ENCODE measurements at places on chromosomes 7 and 10.

- DNase-seq = peak; percentile 41
These were observed 64.3 kb downstream of the EZH2 start for GRCh38 chr7:148819697-148820360.

- peak; percentile 46 for DNase-seq
These were observed 38.8 kb downstream of the PSAP start for GRCh38 chr10:71812016-71812912.

DNA sequence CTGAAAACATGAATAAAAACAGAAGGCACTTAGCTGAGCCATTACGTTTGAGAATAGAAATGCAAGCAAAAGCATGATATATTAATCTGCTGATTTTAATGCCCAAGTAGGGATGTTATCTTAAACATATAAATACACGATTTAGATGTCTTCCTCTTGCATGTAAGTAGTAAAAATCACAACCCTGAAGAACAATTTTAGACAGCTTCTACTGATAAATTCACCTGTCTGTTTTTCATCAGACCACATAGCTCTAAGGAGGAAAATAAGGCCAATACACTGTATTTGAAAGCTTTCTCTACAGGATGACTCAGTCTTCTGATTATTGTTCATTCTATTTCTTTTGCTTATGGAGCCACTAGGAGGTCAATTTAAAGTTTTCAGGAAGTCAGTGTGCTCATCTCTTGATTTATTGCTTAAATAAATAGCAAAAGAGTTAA is 210.9 kb upstream of the CHRM2 start:
- DNase-seq = peak; percentile 16

- no peak for DNase-seq
These were observed 264.9 kb upstream of the FERD3L start for GRCh38 chr7:19410106-19410505.

- peak; percentile 50 for DNase-seq
These were observed 63.9 kb upstream of the ECHDC3 start for GRCh38 chr10:11678074-11678793.

- DNase-seq = no peak
These were observed 58.3 kb downstream of the MINDY4 start for GRCh38 chr7:30829471-30829870.

DNA sequence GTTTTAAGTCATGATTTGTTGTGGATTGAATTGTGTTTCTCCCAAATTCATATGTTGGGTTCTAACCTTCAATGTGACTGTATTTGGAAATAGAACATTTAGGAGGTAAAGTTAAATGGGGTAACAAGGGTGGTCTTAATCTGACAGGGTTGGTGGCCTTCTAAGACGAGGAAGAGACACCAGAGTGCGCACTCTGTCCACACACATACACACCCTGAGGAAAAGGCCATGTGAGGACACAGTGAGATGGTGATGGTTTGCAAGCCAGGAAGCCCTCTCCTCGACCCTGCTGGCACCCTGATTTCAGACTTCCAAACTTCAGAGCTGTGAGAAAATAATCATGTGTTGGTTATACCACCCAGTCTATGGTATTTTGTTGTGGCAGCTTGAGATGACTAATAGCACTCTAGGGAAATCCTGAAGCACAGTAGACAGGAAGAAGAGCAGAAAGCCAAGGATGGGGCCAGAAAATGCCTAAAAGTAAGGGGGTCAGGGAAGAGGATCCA is 28.0 kb upstream of the SEM1 start:
- DNase-seq = no peak

DNA sequence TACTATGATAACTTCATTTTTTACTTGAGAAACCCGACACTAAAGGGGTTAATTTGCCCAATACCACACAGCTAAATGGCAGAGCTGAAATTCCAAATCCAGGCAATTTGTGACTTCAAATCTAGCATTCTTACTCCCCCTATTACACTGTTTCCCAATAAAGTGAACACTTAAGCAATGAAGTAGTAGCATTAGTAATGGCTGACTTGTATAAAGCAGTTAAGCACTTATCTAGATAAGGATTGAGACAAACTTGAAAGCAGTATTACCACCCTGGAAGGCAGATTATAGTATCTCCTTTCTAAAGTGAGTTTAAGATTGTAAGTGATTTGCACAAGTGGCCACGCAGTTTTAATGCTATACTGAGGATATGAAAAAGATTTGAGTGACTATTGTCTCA is 39.3 kb downstream of the WASL start:
- DNase-seq = peak; percentile 74

DNA sequence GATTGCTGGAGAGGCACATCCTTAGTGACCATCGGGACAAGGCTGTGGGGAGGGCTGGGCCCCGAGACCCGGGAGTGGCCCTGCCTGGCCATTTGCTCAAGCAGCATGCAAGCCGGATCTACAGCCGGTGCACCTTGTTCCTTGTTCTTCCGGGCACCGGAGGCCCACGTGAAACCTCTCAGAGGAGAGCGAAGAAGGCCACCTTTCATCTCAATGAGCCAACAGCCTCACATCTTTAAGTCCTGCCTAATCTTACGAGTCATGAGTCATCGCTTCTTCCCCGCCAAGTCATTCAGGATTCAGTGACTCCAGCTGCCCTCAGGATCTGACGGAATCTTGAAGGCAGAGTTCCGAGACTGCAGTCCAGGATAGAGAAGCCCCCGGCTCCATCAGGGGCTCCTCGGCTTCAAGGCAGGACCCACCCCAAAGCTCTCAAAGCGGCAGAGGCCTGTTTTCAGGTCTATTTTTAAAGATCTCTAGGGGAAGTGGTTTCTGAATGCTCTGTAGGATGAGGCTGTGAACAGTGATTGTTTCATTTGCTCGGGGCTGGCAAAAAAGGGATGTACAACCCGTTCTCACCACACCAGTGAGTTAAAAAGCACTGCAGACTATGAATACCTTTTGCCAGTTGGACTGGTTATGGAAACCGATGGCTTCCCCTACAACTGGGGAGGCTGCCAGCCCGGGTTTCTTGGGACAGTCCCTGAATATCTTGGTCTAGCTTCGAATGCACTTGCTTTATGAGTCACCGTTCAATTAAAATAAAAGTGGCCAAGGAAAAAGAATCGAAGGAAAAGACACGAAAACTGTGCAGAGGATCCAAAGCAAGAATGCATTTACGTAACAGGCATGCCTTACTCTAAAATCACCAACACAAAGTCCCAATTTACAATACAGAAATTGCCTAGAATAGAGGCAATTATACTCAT is 57.2 kb upstream of the ECHDC3 start:
- DNase-seq = peak; percentile 79

- peak; percentile 27 for DNase-seq
These were observed 2.1 kb upstream of the IDE start for GRCh38 chr10:92575961-92576360.

DNA sequence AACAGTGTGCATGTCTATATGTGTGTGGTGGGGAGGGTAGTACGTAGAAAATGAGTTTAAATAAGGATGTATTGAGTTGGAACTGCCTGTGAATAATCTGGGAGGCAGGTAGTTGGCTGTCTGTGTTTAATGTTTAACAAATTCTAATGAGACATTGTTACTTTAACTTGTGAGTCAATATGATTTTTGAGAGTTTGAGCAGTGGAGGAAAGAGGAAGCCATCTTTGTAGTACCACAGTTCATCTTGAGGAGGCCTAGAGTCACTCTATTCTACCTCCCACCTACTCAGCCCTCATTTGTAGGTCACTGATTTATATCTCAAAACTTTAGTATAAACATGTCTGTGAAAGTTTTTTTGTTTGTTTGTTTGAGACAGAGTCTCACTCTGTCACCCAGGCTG is 129.9 kb upstream of the ITGB1 start:
- DNase-seq = no peak

DNA sequence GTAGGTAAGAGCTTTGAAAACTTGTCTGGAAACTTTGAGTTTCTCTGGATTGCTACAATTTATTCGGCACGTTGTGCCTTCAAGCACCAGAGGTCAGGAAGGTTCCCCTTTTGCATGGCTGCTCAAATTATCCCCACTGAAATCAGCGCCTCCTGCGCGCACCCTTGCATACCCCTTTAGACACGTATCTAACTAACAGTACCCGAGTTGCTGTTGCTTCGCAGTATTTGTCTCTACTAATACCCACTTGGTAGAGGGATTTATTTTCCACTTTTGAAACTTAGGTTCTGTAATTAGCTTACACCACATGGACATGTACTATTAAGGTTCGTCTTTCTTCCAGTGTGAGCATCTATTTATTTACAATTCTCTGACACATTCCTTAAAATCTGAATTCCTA is 1.6 kb downstream of the MEOX2 start:
- DNase-seq = no peak

DNA sequence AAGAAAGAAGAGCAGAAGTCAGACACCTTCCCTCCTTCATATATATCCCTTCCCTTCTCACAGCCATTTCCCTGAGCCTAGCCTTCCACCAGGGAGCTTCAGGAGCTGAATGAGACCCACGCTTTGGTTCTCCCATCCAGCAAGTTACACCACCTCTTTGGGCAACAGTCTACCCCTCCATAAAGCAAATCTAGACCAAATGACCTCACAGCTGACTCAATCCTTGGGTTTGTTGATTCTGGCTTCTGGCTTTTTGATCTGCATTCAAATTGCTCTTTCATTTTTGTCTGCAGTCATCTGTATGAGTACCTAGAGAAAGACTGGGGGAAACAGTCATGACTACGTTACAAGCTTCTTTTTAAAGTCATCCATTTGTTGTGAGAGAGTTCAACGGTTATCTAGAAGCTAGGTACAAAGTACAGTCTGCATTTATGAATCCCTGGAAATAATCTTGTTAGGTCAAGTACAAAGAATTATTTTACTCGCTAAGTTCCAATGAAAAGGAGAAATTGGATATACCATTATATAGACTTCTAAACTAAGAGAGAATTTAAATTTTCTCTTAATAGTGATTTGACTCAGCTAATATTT is 86.3 kb downstream of the RAB11FIP2 start:
- no peak for DNase-seq

DNA sequence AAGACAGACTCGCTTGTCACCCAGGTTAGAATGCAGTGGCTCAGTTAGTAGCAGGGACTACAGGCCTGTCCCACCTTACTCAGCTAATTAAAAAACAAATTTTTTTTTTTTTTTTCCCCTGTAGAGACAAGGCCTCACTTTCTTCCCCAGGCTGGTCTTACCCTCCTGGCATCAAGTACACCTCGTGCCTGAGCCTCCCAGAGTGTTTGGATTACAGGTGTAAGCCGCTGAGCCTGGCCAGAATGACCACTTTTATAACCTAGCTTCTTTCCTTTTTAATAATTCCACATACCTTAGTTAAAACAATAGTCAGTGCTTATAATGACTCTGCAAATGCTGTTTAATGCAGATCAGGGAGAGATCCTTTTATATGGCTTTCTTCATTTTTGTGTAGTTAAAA is 31.3 kb downstream of the RSBN1L start:
- DNase-seq = no peak

- DNase-seq = peak; percentile 35
These were observed 526 bp downstream of the CH25H start for GRCh38 chr10:89206402-89207180.

- no peak for DNase-seq
These were observed 242.8 kb upstream of the SP4 start for GRCh38 chr7:21184942-21185652.

GRCh38 chr7:135300913-135301765 is 67.5 kb downstream of the STRA8 start:
- no peak for DNase-seq

- peak; percentile 27 for DNase-seq
These were observed 5.0 kb upstream of the RBM17 start for GRCh38 chr10:6083523-6084475.

DNA sequence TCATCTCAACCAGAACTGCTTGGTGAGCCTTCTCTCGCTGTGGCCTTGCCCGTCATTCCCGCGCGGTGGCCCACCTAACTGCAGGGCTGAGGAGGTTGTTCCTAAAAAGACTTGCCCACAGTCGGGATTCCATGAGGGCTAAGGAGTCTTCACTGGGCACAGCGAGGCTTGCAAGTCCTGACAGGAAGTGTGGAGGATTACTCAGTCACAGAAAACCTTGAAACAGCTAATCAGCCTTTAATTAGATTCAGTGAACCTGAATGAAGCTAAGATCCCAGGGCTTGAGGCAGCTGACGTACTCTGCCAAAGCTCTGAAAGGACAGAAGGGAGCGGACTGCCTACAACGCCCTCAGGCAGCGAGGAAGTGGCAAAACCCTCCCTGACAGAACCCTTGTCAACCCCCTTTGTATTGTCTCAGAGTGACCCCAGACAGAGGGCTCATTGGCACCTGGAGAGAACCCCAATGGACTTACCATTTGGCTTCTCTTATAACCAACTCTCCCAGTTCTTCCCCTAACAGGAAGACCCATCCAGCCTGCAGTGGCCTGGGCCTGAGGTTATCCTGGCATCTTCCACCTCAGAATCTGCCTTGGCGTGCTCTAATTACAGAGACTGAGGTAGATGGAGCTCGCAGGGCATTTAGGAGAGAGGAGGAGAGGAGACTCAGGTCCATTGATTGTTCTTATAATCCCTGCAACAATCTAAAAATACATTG is 2.5 kb upstream of the LAMB4 start:
- no peak for DNase-seq

- DNase-seq = no peak
These were observed 266.6 kb downstream of the PARD3 start for GRCh38 chr10:34548466-34548865.
